ENCODE measurements at places on chromosomes 11 and 22.

- no peak for DNase-seq
These were observed 5.3 kb downstream of the CCDC157 start for GRCh38 chr22:30361916-30362650.

GRCh38 chr11:72314600-72315392 lies 70.8 kb upstream of the PHOX2A start:
- DNase-seq = no peak

- no peak for DNase-seq
These were observed 92.0 kb downstream of the TMPRSS5 start for GRCh38 chr11:113614097-113614496.

DNA sequence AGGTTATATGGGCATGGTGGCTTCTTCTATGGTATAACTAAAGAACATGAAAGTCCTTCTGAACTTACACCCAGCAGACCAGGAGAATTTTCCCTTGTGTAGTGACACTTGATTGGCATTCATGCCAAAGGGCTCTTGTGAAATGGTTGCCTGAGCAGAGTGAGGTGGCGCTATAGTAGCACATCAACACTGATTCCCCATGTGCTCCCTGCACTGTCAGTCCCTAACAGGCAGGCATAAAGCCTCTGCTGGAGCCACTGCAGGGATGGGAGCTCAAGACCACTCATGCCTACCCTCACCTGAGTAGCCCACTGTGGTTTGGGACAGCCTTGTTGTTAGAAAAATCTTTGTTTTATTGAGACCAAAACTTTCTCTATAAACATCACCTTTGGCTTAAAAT lies 92.6 kb upstream of the LIN7C start:
- no peak for DNase-seq

- no peak for DNase-seq
These were observed 301.6 kb downstream of the TBC1D22A start for GRCh38 chr22:47064016-47064415.

- peak; percentile 19 for DNase-seq
These were observed 76.1 kb upstream of the UCP3 start for GRCh38 chr11:74084796-74085541.

DNA sequence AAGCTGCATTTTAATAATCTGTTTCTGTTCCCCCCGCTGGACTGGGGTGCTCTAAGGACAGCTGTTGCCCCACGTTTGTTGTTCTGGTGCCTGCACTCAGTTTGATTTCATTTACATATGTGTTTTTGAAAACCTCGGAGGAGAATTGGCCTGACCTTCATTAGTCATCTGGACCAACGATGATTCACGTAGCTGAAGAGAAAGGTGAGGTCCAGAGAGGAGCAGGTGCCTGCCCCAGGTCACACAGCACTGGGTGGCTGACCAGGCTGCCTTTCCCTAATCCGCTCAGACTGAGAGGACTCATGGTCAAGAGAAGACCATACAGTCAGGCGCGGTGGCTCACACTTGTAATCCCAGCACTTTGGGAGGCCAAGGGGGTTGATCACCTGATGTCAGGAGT lies 3.8 kb downstream of the CSDC2 start:
- DNase-seq = no peak

GRCh38 chr11:113467545-113467944 lies 7.7 kb downstream of the DRD2 start:
- no peak for DNase-seq

GRCh38 chr11:2672553-2673249 lies 27.1 kb downstream of the KCNQ1OT1 start:
- no peak for DNase-seq

- DNase-seq = no peak
These were observed 18.7 kb upstream of the RASL10A start for GRCh38 chr22:29334148-29334547.

Measured in HS-5 (cell line).